Esophagus squamous epithelium (tissue), 5 donors: ENCODE measurements at places on chromosomes 6 and 20.

GRCh38 chr20:45959126-45959525 is 12.9 kb downstream of the ZNF335 start:
- no peak for DNase-seq

DNA sequence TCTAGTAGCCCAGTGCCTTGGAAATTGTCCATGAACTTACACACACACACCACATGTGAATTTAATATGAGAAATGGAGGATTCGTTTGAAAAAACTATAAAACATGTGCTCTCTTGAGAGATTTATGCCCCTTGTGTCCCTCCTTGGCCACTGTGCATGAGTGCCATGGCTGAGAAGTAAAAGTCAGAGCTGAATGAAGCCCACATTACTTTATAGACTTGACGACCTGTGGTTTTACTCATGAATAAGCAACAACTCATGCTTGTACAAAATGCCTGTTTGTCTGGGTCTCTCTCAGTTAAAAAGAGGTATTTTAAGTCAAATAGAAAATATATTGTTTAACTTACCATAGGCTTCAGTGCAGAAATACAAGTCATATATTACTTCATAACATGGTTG is 102.7 kb downstream of the KCNQ5 start:
- DNase-seq, result no peak

DNA sequence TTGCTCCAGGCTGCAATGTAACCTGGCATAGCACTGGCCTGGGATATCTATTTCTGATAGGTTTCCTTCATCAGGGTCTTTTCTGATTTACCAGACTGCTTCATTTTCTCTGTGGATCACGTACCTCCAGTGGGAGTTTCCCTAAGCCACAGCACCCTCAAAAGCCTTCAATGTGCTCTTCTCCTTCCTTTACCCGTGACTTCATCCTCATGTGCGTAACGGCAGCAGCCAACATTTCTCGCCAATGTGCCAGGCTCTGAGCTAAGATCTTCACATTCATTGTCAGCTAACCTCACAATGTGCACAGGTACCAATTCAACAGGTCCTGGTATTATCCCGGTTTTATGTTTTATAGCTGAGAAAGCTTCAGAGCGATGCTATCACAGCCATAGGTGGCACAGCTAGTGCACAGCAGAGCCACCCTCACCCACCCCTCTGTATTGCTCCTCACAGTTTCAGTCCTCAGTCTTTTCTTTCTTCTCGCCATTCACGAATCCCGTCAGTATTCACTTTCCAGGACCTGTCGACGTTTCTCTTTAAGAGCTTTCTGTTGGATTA is 58.2 kb downstream of the TNFAIP3 start:
- no peak for DNase-seq

DNA sequence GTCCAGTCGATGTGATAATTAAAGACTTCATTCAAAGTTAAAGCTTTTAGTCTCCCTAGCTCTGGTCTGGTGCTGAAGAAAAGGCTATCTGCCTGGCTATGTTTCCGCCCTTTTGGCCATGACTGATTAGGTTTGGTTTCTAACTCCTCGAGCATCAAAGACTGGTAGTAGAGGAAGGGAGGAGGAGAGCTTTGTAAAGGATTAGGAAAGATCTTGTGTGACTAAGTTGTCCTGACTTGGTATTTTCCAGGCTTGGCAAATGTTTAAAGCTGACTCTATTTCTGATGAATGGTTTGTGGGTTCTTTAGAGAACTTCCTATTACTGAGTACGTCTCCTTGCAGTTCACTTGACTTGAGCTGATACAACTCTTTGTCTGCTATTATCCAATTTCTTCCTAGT is 312.9 kb downstream of the GJA1 start:
- DNase-seq, result no peak

- no peak for DNase-seq
These were observed 80.8 kb downstream of the AIG1 start for GRCh38 chr6:143141442-143141841.

- DNase-seq, result no peak
These were observed 3.0 kb downstream of the THBD start for GRCh38 chr20:23046431-23046830.

DNA sequence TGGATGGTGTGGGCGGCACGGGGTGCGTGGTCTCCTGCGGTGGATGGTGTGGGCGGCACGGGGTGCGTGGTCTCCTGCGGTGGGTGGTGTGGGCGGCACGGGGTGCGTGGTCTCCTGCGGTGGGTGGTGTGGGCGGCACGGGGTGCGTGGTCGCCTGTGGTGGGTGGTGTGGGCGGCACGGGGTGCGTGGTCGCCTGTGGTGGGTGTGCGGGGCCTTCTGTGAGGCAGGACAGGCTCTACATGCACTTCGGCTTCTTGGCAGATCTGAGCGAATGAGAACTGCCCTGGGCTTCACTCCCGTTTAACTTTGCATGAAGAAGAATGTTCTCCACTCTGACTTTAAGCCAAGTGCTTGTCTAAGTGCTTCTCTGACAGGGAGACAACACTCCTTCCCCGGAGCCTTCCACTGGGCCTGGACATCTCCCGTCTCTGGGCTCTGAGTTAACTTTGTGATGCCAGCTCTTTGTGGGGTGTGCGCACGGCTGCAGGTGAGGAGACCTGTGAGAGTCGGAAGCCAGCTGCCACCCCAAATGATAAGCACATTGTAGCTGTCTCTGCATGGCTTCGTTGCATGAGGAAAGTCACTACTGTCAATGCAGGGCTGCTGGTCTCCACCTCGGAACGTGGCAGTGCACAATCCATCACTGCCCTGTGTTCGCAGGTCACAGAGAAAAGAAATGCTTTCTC is 244.8 kb downstream of the DLL1 start:
- DNase-seq, result no peak

DNA sequence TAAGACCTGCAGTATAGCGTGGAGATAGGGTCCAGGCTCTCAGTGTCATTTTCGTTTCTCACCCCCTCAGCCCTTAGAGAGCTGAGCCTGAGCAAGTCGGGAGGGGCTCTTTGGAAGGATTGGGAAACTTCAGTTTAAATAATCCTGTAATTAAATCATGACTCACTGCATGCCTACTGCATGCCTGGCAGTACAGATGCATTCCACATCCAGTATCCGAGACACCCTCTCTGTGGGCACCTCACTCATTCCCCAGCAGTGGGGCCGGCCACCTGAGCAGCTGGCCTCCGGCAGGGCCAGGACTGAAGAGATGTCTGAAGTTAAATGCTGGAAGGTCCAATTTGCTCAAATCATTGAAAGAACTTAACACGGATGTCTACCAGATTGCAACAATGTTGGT is 316.6 kb downstream of the THBS2 start:
- no peak for DNase-seq

GRCh38 chr6:105949869-105950268 is 136.3 kb upstream of the PRDM1 start:
- DNase-seq, result no peak

GRCh38 chr6:42368181-42368580 is 83.5 kb downstream of the TRERF1 start:
- no peak for DNase-seq

DNA sequence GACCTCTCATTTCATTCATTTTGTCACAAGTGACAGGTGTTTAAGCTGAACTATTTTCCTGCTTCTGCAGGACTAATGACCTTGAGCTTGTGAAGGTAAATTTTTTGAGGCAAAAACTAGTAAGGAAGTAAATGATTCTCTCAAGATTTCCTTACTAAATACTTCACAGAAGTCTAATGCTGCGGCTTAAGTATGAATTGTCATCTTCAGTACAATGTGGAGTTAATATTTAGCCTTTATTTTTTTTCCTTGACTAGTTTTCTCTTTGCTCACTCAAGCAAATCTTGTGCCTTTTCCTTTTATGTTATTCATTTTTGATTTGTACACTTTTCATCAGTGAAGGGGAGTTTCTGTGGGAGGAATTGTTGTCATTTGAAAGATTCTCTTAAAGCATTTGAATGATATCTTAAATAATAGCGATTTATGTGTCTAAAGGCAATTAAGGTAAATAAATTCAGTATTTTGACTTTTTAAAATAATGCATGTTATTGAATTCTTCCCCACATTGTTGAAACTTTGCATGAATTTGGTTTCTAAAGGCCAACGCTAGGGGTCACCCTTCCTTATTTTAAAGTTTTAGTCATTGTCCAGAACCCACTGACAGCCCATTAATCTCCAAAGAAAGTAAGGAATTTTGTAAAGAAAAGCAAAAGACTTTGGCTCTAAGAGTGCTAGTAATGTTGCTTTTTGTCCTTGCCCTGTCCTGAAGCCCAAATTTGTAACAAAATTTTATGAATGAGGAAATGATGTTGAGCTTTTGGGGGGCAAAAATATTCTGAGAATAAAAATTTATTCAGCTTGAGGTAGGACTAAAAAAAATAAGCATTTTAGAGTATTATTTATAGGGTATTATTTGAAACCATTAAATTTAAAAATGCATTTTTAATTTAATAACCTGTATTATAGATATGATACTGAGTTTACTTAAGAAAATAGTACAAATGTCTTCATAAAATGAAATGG is 157.4 kb upstream of the LAMA2 start:
- DNase-seq, result no peak

- no peak for DNase-seq
These were observed 47.1 kb upstream of the ENTPD6 start for GRCh38 chr20:25148181-25148981.

- no peak for DNase-seq
These were observed 6.3 kb downstream of the OR2A4 start for GRCh38 chr6:131694832-131695426.

DNA sequence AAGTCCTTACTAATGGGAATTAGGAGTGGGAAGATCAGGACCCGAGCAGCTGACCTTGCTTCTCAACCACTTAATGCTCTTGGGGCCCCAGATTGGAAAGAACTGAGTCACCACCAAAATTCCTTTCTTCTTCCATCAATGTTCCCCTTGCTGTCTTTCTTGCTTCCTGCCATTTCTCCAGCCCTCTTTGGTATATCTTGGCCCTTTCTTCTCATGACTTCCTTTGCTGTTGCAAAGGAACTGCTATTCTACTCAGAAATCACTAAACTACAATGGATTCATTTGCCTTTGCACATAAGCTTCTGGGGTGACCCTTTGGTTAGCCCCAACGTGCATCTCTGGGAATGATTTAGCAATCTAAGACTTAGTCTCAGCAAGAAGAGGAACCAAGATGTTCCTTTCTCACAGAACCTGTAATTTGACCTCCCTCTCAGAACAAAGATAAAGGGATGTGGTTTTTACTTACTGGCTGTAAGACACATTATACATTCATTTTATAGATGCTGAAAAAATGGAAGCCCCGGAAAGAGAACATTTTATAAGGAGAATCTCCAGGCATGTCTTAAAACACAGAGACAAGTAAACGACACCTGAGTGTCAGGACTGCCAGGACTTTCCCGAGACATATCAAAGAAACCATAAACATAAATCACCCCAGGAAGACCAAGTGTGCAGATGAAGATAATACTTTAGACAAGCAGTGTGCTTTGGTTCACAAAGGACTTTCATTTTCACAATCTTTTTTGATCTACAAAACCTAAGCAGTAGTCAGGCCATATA is 99.0 kb upstream of the TNFAIP3 start:
- DNase-seq, result no peak

GRCh38 chr6:3603340-3604130 is 146.7 kb upstream of the SLC22A23 start:
- DNase-seq, result no peak

DNA sequence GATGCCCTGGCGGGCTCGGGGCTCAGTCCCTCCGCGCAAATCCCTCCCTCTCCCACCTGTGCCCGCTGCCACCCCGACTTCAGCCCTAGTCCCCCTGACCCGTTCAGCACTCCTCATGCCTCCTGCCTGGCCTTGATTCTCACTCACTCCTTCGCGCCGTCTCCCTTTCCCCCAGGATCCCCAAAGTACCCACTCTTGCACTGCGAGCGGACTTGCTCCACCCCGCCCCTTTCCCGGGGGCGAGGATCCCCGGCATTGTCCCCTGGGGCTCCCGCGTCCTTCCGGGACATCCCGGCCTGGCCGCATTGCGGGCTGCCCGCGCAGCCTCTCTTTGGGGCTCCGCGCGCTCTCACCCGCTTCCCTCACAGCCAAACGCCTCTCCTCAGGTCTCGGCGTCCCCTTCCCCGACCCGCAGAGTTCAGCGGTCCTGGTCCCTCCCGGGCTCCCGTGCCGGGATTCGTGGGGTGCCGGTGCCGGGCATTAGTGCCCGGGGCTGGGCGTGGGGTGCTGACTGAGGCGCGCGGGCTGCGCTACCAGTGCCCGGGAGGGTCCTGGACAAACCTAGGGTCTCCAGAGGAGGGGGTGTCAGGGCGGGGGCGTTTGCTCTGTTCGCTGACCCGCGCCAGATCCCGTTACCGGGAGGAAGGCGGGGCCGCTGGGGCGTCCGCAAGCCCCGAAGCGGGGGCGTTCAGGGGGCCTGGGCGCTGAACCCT is 45.5 kb upstream of the SUPT3H start:
- no peak for DNase-seq

- no peak for DNase-seq
These were observed 1.7 kb downstream of the GHRH start for GRCh38 chr20:37259865-37260264.

DNA sequence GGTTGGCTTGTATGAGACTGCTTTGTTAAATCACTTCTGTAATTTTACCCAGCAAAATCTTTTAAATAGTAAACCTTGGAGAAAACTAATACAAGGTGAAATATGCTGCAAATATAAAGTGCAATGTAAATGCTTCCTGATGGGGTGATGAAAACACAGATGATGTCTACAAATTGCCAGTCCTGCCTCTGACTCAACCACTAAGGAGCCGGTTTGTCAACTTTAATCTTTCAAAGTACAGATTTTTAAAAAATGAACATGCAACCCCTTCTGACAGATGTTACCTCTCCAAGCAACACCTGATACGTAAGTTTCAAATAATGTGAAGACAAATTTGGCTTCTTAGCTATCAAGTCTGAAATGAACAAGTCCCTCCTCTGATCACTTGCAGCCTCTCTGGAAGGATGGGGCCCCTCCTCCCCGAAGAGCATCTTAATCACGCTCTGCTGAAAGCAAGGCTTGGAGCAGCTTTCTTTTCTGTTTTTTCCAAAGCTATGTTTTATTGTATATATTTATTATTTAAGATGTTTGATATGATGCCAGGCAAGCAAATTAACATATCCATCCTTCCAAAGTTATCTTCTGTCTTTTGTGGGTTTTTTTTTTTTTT is 196.0 kb downstream of the MYLK4 start:
- DNase-seq, result no peak

GRCh38 chr6:86820750-86821149 is 116.6 kb upstream of the HTR1E start:
- DNase-seq, result no peak

GRCh38 chr20:16764560-16764959 is 16.4 kb downstream of the OTOR start:
- no peak for DNase-seq

GRCh38 chr6:142902636-142903053 is 42.3 kb downstream of the HIVEP2 start:
- DNase-seq, result no peak

GRCh38 chr6:109816452-109817374 is 125.6 kb downstream of the FIG4 start:
- DNase-seq, result no peak

DNA sequence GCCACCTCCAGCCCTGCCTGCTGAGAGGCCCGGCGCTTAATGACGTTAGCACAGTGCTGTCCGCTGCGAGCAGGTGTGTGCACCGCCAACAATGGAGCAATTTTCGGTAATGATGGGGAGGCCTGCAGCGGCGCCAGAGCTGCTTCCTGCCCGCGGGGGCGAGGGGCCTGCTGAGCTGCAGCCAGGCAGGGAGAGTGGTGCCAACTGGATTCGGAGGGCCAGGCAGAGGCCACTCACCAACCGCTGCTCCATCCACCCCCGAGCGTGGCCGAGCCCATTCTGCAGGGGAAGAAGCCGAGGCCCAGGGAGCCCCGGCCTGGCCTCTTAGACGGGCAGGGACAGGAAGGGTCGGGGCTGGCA is 9.6 kb downstream of the HRH3 start:
- DNase-seq, result no peak

- no peak for DNase-seq
These were observed 109.3 kb downstream of the THBS2 start for GRCh38 chr6:169144356-169144755.
